Kasumi-1 (cell line): ENCODE measurements at places on chromosomes 7 and 10.

- no peak for DNase-seq
Observed at GRCh38 chr10:125205431-125205830, 45.1 kb upstream of the CTBP2 start.

GRCh38 chr10:58477902-58478301 lies 34.8 kb upstream of the BICC1 start:
- DNase-seq = no peak

DNA sequence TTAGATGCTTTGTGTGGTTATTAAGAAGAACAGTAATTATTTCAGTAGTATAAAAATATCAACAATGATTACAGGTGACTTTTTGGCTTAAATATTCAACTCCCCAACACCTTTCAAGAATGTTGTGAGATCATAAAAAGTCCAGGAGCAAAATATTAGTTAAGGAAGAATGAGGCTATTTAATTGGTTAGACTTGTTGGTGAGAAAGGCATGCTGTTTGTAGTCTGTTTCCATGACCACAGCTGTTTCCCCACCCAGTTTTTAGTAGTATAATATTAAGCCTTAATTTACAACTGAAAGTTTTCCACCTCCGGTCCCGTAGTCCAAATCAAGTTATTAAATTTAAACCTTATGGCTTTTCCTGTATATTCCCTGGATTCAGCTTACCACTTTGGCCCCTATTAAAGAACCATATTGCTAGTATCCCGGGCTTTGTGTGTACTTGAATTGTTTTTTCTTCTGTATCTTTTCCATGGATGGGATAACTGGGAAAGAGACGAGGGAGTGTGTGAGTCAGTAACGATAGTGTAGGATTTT lies 133.3 kb downstream of the CELF2 start:
- no peak for DNase-seq

DNA sequence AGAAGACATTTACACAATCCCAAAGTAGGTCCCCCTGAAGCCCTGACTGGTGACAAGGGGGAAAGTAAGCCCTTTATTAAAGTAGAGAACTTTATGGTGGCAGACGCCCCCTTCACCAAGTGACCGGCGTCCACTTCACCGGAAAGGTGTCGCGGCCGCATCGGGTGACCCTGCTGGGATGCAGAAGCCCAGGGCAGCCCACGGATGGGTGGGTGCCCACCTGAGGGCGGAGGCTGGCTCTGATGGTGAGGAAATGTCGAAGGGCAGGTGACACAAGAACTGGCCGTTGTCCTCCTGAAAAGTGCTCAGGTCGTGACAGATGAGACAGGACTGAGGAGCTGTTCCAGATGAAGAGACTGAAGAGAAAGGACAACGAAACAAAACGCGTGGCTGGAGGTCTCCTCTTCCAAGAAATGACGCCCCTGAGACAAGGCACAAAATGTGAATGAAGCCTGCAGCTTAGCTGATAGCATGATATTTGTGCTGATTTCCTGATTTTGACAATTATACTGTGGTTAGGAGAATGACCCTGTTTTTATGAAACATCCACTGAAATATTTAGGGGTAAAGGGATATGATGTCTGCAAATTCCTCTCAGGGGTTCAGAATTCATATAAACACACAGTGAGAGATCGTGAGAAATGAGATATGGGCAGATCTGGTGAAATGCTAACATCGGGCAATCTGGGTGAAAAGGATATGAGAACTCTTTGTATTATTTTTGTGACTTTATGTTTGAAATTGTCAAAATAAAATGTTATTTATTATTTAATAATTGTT lies 123.9 kb downstream of the PRKAG2 start:
- DNase-seq = no peak

DNA sequence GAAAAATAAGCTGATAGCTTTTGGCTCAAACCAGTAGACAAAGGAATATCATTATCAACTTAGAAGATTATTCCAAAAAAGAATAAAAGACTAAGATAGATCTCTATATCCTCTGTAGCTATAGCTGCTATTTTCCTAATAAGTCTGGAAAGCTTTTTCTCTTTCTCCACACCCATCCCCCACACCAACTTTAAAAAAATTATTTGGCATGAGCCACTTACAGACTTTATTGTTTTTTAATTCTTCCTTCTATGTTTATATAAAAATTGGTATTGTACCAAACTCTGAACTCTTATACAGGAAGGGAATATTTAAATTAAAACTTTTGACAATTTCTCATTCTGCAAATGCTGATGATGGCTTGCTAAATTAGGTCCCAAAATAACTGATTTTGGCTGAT lies 142.7 kb downstream of the RNF133 start:
- no peak for DNase-seq

DNA sequence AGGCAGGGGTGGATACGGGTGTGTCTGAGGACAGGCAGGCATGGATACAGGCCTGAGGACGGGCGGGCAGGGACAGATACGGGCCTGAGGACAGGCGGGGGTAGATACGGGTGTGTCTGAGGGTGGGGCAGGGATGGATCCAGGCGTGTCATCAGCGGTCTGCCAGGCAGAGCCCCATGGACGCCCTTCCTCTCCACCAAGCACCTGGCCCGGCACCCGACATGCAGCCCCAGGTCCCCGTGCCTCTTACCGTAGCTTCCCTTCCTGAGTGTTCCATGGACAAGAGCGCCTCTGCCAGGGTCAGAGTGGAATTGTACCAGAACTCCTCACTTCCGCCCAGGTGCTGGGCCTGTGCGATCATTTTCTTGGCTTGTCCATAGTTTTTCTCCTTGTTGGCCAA lies 74.6 kb upstream of the NKX6-2 start:
- no peak for DNase-seq

GRCh38 chr7:36064676-36065075 lies 88.4 kb upstream of the EEPD1 start:
- no peak for DNase-seq

GRCh38 chr7:91191771-91192170 lies 72.5 kb upstream of the FZD1 start:
- DNase-seq = no peak

DNA sequence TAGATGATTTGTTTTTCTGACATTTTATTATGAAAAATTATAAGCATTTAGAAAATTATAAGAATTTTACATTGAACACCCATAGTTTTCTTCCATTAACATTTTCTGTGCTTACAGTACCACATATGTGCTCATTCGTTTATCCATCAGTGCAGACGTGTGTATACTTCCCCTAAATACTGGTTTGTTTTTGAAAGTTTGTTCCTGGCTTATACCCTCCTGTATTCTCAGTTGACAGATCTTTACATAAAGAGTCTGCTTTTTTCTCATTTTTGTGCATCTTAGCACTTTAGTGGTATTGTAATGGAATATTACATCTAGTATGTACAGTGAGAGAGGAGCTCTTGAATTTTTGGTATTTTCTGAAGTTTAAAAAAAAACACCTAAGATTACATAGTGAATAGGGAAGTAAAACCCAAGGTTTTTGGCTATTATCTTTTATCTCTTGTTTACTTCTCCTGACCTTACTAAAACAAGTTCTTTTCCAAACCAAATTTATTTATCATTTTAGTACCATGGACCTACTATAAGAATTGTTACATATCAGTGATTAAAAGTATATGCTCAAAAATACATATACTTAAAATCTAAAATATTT lies 8.1 kb downstream of the DLD start:
- no peak for DNase-seq

GRCh38 chr7:93352881-93353280 lies 120.7 kb downstream of the VPS50 start:
- DNase-seq = no peak

GRCh38 chr7:142894985-142895593 lies 9.5 kb upstream of the TRPV6 start:
- no peak for DNase-seq

GRCh38 chr7:155814316-155815276 lies 2.3 kb upstream of the SHH start:
- no peak for DNase-seq

DNA sequence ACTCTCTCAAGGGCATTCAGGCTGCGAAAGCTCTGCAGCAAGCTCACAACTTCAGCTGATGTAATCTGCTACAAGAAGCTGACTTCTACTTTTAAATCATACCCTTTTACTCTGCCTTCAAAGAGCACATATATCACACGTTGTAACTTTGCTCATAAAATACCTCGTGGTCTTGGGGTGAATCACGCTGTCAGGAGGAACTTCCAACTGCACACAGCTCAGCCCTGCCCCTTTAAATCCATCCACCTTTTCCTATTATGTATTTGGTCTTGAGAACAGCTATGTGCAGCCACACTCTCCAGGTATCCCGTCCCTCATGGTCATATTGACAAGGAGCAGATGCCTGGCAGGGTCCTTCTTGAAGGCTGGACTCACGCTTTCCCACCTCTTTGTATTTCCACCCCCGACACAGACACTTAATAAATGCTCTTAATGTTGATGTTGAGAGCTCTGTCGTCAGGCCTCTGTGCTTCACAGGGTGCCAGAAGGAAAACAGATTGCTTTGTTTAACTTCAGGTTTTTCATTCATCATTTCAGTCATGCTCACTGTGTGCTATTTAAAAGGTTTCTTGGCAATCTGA lies 47.6 kb downstream of the ICA1 start:
- DNase-seq = no peak

DNA sequence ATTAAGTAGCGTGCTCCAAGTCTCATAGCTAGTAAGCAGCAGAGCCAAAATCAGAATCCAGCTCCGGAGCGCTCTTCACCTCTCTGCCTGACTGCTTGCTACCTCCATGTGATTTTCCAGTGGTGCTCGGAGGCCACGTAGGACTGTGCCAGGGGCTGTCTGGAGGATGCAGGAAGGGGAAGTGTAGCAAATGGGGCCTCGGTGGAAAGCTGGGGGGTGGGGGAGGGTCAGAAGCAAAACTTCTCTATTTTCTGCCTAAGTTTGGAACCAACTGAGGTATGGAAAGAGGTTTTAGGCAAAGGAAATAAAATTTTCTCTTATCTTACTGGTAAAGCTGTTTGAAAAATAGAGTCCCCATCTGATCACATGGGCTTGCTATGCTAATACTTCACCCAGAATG lies 108.7 kb downstream of the TBXAS1 start:
- DNase-seq = peak; percentile 82

DNA sequence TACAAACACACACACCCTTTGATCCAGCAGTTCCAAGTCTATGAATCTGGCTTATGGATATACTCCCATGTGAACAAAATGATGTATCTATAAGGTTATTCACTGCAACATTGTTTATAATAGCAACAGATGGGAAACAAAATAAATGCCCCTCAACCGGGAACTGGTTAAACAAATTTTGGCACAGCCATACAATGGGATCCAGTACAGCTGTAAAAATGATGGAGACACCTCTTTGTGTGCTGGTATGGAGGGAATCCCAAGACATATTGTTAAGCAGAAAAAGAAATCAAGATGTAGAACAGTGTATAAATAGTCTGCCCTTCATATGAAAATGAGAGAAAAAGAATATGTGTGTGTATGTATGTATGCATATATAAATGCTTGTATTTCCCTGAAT lies 155.5 kb downstream of the SNX10 start:
- no peak for DNase-seq

DNA sequence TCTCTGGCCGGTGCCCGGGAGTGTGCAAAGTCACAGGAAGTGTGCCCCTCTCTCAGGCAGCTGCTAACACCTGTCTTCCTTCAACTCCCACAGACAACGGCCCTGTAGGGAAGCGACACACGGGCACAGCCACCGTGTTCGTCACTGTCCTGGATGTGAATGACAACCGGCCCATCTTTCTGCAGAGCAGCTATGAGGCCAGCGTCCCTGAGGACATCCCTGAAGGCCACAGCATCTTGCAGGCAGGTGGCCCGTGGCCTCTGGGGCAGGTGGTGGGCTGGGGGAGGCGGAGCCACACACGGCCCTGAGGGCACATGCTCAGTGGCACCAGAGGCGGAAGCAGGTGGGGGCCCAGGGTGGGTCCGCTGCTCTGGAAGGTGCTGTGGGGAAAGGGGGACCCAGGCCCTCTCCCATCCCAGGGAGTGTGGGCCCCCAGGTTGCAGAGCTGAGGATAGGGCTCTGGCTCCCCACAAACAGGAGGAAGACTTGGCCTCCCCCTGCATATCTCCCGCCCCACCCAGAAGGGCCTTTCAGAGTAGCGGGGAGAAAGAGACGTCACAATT lies 6.9 kb downstream of the C10orf105 start:
- DNase-seq = no peak

GRCh38 chr7:104982308-104983075 lies 31.5 kb upstream of the KMT2E start:
- DNase-seq = no peak

DNA sequence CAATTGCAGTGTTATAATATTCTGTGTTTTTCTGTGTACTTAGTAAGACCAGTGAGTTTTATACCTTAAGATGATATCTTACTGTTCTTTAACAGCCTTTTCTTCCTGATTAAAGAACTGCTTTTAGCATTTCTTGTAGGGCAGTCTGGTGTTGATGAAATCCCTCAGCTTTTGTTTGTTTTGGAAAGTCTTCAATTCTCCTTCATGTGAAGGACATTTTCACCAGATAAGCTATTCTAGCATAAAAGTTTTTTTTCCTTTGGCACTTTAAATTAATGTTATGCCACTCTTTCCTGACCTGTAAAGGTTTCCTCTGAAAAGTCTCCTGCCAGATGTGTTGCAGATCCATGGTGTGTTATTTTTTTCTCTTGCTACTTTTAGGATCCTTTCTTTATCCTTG lies 1059.8 kb downstream of the LRMDA start:
- DNase-seq = no peak

GRCh38 chr7:80413383-80413945 lies 98.4 kb downstream of the GNAT3 start:
- DNase-seq = no peak

DNA sequence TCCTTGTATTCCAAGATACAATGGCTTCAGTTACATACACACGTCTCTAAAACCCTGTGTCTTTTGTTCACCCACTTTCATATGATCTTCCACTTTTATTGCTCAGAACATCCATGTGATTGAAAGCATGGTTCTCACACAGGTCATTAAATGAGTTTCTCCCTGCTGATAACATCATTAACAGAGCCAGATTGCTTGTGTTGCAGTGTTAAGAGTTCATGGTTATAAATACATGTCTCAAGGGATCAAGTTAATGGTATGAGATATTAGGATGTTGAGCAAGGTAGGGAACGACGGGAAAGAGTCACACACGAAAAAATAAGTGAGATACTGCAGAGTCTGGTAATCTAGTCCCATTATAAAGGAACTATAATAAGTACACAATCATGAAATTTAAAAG lies 861.5 kb downstream of the SORCS1 start:
- DNase-seq = no peak

GRCh38 chr10:51656503-51656902 lies 42.9 kb downstream of the CSTF2T start:
- no peak for DNase-seq

- DNase-seq = no peak
Observed at GRCh38 chr10:113438652-113439051, 114.2 kb upstream of the HABP2 start.

GRCh38 chr10:106439366-106439765 lies 725.1 kb downstream of the SORCS1 start:
- DNase-seq = no peak

DNA sequence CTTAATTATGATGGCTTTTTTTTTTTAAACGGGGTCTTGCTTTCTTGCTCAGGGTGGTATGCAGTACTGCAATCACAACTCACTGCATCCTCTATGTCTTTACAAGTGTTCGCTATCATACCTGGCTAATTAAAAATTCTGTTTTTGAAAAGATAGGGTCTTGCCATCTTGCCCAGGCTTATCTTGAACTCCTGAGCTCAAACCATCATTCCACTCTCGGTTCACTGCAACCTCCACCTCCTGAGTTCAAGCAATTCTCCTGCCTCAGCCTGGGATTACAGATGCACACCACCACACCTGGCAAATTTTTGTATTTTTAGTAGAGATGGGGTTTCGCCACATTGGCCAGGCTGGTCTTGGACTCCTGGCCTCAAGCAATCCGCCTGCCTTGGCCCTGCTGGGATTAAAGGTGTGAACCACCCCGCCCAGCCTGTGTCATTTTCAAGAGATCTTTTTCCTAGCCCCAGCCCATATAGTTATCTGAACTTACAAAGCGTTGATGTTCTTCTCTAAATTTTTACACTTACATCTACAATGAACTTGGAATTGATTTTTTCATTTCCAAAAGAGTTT lies 6.0 kb downstream of the HNRNPF start:
- DNase-seq = no peak
